ENCODE measurements at places on chromosomes 1 and 21. TPM values are rescaled to one million over a fixed set of nuclear protein-coding genes. Genes with fewer than 3 reads are reported as not detected.

Gene ARHGEF10L
- not detected for total RNA-seq

Gene BRDT
- total RNA-seq: not detected

Gene TCEA3
- total RNA-seq: 1.1 TPM

Gene CDCA8
- 43.3 TPM for total RNA-seq

Gene XCL2
- total RNA-seq: 489 TPM

Gene TMEM61
- total RNA-seq: not detected

Gene LAD1
- not detected for total RNA-seq

Gene OR1C1
- not detected for total RNA-seq

Gene A3GALT2
- not detected for total RNA-seq

Gene ANKRD65
- total RNA-seq: not detected

Gene HCRTR1
- not detected for total RNA-seq
